ENCODE measurements at places on chromosomes 2 and 18.

GRCh38 chr2:80378-80777 is 34.1 kb upstream of the FAM110C start:
- no peak overlapping the region for H3K4me3 ChIP-seq
- no peak overlapping the region for H3K27ac ChIP-seq
- no peak for DNase-seq
- H3K4me1 ChIP-seq = no peaks in the 10 kb centered on the region
- H3K27me3 ChIP-seq = no peaks in the 10 kb centered on the region

DNA sequence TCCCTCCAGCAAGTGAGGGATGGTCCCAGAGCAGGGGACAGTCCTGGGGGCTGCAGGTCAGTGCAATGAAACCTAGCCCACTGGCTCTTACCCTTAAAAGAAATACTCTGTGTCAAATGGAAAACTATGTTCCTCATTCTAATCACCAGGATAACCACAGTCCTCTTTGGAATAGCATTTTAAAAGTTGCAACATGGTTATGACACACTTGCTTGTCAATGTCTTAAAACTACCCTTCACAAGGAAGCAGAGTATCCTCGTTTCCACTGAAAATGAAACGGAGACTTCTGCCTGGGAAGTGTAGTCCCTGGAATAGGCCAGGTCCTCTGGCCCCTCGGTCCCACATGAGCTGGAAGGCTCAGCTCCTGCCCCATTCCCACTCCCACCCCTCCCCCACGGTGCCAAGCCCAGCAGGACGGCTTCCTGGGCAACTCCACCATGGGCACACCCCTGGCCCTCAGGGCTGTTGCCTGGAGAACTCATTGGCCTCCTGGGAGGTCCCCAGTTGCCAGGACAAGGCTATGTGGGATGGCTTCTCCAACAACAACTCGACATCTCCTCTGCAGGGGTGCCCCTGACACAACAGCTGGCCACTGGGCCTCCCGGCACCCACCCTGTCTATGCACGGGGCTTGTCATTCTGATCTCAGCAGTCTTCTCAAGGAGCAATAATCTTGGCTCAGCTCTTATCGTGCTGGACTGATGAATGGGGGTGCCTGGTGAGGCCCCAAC is 38.3 kb upstream of the ST3GAL5 start:
- no peaks in the 10 kb centered on the region for H3K36me3 ChIP-seq
- peaks cover 16% of the 10 kb centered on the region for H3K4me1 ChIP-seq
- no peaks in the 10 kb centered on the region for H3K27me3 ChIP-seq
- DNase-seq = no peak
- no peak overlapping the region for H3K4me3 ChIP-seq

- peaks cover 10% of the 10 kb centered on the region for H3K36me3 ChIP-seq
- no peak for DNase-seq
- H3K27me3 ChIP-seq = no peaks in the 10 kb centered on the region
- no peak overlapping the region for H3K27ac ChIP-seq
- H3K4me1 ChIP-seq = no peaks in the 10 kb centered on the region
Observed at GRCh38 chr2:232211743-232212686, 166.5 kb upstream of the ALPP start.

- H3K36me3 ChIP-seq = no peaks in the 10 kb centered on the region
- DNase-seq = no peak
- H3K27me3 ChIP-seq = no peaks in the 10 kb centered on the region
- no peak overlapping the region for H3K27ac ChIP-seq
Observed at GRCh38 chr2:201574766-201575165, 68.5 kb downstream of the TMEM237 start.

- no peaks in the 10 kb centered on the region for H3K27me3 ChIP-seq
Observed at GRCh38 chr2:123144082-123144481, 881.0 kb upstream of the CNTNAP5 start.

DNA sequence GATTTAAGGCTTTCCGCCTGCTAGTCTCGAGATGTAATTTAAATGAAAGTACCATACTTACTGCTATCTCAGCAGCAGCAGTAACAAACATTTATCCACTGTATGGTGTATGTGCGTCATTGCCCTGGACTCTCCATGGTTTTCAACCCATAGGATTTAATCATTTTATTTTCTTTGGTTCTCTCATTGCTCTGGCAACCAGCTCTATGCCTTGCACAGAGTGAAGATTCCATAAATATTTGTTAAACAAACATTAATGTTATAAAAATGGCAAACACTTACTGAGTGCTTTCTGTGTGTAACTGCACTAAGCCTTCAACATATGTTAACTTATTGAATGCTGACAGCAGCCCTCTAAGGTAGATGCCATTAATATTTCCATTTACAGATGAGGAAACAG is 1.3 kb upstream of the LMAN1 start:
- DNase-seq = no peak
- H3K27ac ChIP-seq = no peak overlapping the region
- peaks cover 1% of the 10 kb centered on the region for H3K36me3 ChIP-seq
- H3K4me3 ChIP-seq = no peak overlapping the region

- no peak overlapping the region for H3K4me3 ChIP-seq
- DNase-seq = no peak
- H3K27me3 ChIP-seq = no peaks in the 10 kb centered on the region
Observed at GRCh38 chr2:114812261-114812660, 369.8 kb downstream of the DPP10 start.

GRCh38 chr2:196195302-196195701 is 23.9 kb upstream of the STK17B start:
- no peaks in the 10 kb centered on the region for H3K36me3 ChIP-seq
- no peaks in the 10 kb centered on the region for H3K27me3 ChIP-seq
- no peak overlapping the region for H3K27ac ChIP-seq
- no peak for DNase-seq
- H3K4me3 ChIP-seq = no peak overlapping the region

GRCh38 chr18:65608471-65608870 is 142.3 kb upstream of the CDH7 start:
- no peak overlapping the region for H3K4me3 ChIP-seq
- no peaks in the 10 kb centered on the region for H3K36me3 ChIP-seq
- no peaks in the 10 kb centered on the region for H3K4me1 ChIP-seq
- H3K27me3 ChIP-seq = no peaks in the 10 kb centered on the region

DNA sequence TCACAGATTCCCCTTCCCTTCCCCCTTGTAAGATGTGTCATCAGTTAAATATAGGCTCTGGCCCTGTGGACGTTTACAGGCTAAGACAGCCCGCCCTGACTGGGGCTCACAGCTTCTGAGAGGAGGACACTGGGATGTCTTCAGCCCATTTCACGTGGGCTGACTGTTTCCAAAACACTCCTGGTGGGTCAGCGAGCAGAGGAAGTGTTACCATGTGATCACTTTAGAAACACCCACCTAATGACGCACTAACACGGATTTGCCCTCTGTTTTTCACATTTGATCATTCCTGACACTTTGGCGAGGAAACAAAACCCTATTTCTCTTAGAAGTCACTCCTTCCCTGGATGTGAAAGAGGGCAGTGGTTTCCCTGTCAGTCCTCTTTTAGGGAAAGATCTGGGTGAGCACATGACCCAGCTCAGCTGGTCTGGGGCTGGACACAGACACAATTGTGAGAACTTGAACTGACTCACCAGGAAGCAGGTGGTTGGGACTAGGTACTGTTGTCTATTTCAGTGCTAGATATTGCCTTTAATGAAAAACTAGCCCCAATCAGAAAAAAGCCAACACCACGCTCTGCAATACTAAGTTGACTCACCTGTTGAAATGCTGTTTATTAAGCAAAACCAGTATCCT is 38.8 kb downstream of the BMP10 start:
- peak overlapping the region; percentile 83 for H3K27ac ChIP-seq
- H3K4me1 ChIP-seq = peaks cover 74% of the 10 kb centered on the region
- DNase-seq = peak; percentile 78
- H3K4me3 ChIP-seq = no peak overlapping the region
- no peaks in the 10 kb centered on the region for H3K36me3 ChIP-seq

- H3K4me1 ChIP-seq = no peaks in the 10 kb centered on the region
- peaks cover 6% of the 10 kb centered on the region for H3K36me3 ChIP-seq
- no peak for DNase-seq
- H3K27ac ChIP-seq = no peak overlapping the region
- no peaks in the 10 kb centered on the region for H3K27me3 ChIP-seq
Observed at GRCh38 chr2:29192526-29192925, 77.3 kb downstream of the CLIP4 start.

DNA sequence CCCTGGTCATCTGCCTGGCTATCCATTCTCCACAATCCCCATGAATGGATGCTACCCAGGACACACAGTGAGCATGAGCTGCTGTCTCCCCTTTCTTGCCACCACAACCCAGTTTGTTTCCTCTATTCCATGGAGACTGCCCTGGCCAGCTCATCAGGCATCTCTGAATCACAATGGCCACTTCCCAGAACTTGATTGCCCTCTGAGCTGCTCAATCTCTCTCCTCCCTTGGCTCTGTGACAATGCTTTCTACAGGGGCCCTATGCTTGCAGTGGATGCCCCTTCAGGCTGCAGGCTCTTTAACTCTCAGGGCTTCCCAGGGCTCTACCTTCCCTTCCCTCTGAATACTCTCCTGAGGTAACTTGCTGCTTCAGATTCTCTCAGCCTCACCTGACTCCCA is 14.4 kb upstream of the SLC4A5 start:
- H3K27ac ChIP-seq = no peak overlapping the region
- peaks cover 69% of the 10 kb centered on the region for H3K36me3 ChIP-seq
- no peak for DNase-seq
- no peaks in the 10 kb centered on the region for H3K4me1 ChIP-seq
- H3K27me3 ChIP-seq = no peaks in the 10 kb centered on the region

GRCh38 chr2:31011587-31011986 is 126.7 kb downstream of the GALNT14 start:
- no peak for DNase-seq
- H3K27ac ChIP-seq = no peak overlapping the region
- H3K4me1 ChIP-seq = no peaks in the 10 kb centered on the region
- no peak overlapping the region for H3K4me3 ChIP-seq
- H3K36me3 ChIP-seq = no peaks in the 10 kb centered on the region

- no peak for DNase-seq
- H3K4me1 ChIP-seq = peaks cover 15% of the 10 kb centered on the region
- H3K27ac ChIP-seq = no peak overlapping the region
- no peak overlapping the region for H3K4me3 ChIP-seq
- no peaks in the 10 kb centered on the region for H3K27me3 ChIP-seq
Observed at GRCh38 chr2:102253753-102254150, 57.6 kb upstream of the IL1RL1 start.

- DNase-seq = no peak
- H3K27ac ChIP-seq = no peak overlapping the region
- no peaks in the 10 kb centered on the region for H3K27me3 ChIP-seq
- H3K4me3 ChIP-seq = no peak overlapping the region
- no peaks in the 10 kb centered on the region for H3K36me3 ChIP-seq
- H3K4me1 ChIP-seq = no peaks in the 10 kb centered on the region
Observed at GRCh38 chr2:201680743-201681142, 17.7 kb downstream of the MPP4 start.

- DNase-seq = no peak
- H3K4me1 ChIP-seq = no peaks in the 10 kb centered on the region
Observed at GRCh38 chr2:212269005-212269404, 269.6 kb downstream of the ERBB4 start.

DNA sequence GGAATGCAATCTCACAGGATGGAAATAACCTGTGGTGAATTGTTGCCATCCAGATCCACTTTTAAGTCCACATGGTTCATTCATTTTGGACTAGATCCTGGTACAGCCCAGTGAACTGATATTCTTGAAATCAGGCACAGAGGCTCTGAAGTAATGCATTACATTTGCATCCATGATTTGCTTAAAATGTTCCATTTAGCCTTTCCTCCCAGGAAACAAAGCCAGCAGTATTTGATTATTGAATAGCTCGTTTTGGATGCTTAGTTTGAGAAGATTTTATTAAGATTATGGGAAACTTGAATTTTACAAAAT is 995.8 kb upstream of the CDH2 start:
- H3K4me1 ChIP-seq = no peaks in the 10 kb centered on the region
- DNase-seq = no peak
- no peak overlapping the region for H3K27ac ChIP-seq
- H3K27me3 ChIP-seq = no peaks in the 10 kb centered on the region

- no peak for DNase-seq
Observed at GRCh38 chr18:1147730-1148129, 243.1 kb downstream of the ADCYAP1 start.

DNA sequence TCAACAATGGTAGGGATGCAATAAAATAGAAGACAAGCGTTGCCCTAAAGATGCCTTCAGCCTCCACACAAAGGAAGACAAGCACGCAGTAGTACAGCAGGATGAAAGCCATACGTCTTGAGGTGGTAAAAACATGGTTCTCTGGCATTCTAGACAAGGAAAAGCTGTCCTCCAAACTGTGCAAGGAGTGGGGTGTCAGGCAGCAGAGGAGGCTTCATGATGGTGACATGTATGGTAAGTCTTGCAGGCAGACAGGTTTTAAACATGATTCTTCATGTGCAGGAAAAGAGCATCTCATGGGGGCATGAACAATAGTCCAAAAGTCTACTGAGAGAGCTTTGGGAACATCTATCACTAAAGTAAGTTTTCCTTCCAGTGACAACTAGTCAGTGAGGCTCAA is 241.8 kb downstream of the STK39 start:
- no peak for DNase-seq
- H3K27me3 ChIP-seq = no peaks in the 10 kb centered on the region
- no peaks in the 10 kb centered on the region for H3K36me3 ChIP-seq
- peaks cover 4% of the 10 kb centered on the region for H3K4me1 ChIP-seq
- H3K4me3 ChIP-seq = no peak overlapping the region
- no peak overlapping the region for H3K27ac ChIP-seq

GRCh38 chr2:165087933-165088901 is 115.6 kb downstream of the SCN3A start:
- H3K27me3 ChIP-seq = no peaks in the 10 kb centered on the region
- H3K36me3 ChIP-seq = no peaks in the 10 kb centered on the region
- no peak overlapping the region for H3K27ac ChIP-seq
- no peaks in the 10 kb centered on the region for H3K4me1 ChIP-seq
- no peak overlapping the region for H3K4me3 ChIP-seq

DNA sequence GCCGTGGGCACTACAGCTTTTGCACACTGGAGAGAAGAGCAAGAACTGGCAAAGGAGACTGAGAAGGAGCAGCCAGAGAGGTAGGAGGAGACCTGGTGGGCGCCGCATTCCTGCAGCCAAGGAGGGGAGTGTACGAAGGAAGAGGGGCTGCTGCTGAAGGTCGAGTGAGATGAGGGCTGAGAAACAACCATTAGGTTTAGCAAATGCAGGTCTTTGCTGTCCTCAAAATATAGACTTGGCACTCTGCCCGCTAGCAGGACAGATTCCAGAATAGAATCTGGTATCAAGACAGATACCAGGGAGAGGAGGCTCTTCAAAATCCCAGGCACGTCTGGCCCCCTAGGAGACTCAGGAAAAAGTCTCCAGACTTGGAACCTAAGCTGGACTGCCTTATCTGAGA is 83.0 kb downstream of the TGOLN2 start:
- H3K4me1 ChIP-seq = peaks cover 62% of the 10 kb centered on the region
- no peak overlapping the region for H3K27ac ChIP-seq
- DNase-seq = no peak
- H3K27me3 ChIP-seq = no peaks in the 10 kb centered on the region
- no peaks in the 10 kb centered on the region for H3K36me3 ChIP-seq

DNA sequence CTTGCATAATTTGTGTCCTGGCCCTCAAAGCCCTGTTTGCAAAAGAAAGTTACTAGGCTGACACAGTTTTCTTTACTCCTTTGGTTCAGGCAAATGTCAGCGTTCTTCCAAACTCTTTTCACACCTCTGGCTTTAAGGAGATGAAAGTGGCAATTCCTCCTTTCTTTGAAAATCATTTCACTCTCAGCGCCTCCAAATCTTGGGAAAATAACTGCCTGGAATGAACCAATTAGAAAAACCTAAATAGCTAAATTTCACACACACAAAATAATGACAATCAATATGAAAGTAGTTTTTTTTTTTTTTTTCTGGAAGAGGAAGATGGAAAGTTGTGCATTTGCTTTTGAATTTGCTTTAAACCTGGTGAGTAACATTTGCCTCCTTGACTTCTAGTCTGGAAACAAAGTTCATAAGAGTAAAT is 1.7 kb downstream of the MEIS1 start:
- H3K27me3 ChIP-seq = peaks cover 46% of the 10 kb centered on the region
- H3K27ac ChIP-seq = peak overlapping the region; percentile 91
- no peak for DNase-seq
- H3K4me1 ChIP-seq = peaks cover 20% of the 10 kb centered on the region
- peak overlapping the region; percentile 71 for H3K4me3 ChIP-seq

All from lower lobe of right lung (tissue), 2 donors.